ENCODE measurements at places on chromosomes 16 and 17.

DNA sequence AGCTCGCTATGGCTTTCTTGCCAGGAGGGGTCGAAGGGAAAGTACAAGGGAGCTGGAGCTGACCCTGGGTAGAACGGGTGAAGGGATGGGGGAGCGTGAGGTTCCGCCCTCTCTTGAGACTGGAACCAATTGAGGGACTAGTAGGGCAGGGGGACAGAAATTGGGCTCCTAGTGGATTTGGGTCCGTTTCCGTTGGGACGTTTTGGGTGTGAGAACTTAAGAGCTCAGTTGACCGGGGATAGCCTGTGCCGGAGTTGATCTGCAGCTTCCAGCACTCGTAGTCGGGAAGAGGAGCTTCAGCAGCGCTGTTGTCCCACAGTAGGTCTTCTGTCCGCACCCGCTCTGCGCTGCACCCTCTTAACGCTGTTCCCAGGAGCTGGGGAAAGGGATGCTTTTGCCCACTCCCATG lies 481 bp downstream of the CNTROB start:
- DNase-seq = no peak

DNA sequence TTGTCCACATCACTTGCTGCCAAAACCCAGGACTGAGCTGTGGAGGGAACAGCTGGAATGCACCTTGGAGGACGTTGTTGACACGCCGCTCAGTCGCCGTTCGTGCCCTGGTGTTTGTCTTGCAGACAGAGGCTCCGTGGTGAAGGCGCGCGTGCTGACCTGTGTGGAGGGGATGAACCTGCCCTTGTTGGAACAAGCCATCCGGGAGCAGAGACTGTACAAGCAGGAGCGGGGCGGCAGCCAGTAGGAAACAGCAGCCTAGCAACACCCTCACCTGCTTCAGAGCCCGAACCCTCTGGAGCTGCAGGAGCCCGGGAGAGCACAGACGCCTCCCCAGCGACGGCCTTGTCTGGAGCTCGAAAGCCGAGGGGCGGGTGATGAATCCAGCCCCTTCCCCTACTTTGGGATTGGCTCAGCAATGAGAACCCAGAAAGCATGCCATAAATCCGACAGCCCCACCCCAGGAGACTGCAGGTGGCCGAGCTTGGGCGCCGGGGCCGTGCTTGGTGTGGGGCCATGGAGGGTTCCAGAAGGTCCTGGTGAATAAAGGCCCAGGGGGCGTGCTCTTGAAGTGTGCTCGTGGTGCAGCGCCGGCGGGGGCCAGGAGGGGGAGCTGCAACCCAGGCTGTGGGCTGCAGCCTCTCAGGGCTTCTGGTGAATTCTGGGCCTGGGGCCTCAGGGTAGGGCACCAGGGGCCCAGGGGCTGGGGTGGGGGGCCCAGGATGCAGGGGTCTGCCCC lies 470 bp upstream of the CDK3 start:
- peak; percentile 42 for DNase-seq

DNA sequence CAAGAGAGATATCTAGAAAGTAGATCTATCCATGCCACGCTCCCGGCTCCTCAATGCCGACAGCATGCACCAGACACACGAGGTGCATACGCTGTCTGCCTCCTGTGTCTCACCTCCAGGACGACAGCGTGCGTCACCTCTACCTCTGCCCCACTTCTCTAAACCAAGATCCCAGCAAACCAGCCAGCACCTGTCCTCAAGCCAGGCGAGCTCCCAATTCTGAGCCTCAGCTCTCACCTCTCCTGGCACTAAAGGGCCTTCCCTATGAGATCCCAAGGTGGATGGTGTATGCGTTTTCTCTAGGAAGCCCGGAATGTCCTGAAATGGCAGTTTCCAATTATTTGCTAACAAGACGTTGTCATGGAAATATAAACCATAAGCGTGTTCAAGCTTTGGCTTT lies 36.2 kb upstream of the RCVRN start:
- no peak for DNase-seq

DNA sequence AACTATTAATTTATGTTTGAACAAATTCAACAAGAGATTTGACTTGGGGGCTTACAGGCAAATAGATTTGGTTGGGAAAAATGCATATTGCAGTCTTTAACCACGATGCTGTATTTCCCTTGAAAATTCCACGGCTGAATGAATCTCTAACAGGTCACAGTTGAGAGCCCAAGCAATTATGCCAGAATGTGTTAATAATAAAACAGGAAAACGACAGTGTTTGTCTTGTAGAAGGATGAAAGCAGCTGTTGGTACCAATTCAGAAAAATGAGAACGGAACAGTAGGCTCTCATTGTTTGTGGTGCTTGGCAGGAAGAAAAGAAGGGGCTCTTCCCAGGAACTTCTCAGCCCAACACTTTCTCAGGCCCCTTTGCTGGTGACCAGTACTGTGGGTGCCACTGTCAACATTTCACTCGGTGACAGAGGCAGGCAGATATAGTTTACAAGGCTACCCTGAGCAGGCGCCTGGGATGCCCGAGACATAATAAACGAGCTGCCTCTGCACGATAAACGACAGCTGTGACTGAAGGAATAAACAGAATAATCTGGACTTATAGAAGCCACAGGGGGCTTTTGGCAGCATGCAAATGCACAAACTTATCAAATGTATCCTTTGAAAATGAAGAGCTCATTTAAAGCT lies 387.1 kb downstream of the HS3ST4 start:
- DNase-seq = no peak

GRCh38 chr17:49148171-49148570 lies 15.6 kb downstream of the B4GALNT2 start:
- no peak for DNase-seq
